ENCODE measurements at places on chromosomes 16 and 17.
A peak's percentile ranks its signal among the peaks of the same experiment; 100 is the strongest.

DNA sequence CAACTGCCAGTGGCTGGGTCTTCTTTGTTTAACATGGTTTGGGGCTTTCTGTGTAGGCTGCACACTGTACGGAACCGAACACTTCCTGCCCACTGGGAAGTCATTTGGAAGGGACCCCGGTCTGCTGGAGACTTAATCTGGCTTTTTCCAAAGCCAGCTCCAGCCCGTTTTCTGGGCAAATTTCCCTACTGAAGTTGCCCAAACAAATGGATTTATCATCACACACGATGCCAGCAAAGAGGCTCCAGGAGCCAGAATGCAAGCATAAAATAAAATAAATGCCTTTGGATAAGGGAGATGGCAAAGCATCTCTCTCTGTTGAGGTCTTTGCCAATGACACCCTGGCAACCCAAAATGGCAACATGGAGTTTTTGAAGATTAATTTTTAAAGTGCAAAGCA, 259.9 kb upstream of the IRX3 start:
- peak; percentile 11 for DNase-seq

GRCh38 chr17:58121925-58122324, 26.3 kb upstream of the OR4D1 start:
- DNase-seq = peak; percentile 51

DNA sequence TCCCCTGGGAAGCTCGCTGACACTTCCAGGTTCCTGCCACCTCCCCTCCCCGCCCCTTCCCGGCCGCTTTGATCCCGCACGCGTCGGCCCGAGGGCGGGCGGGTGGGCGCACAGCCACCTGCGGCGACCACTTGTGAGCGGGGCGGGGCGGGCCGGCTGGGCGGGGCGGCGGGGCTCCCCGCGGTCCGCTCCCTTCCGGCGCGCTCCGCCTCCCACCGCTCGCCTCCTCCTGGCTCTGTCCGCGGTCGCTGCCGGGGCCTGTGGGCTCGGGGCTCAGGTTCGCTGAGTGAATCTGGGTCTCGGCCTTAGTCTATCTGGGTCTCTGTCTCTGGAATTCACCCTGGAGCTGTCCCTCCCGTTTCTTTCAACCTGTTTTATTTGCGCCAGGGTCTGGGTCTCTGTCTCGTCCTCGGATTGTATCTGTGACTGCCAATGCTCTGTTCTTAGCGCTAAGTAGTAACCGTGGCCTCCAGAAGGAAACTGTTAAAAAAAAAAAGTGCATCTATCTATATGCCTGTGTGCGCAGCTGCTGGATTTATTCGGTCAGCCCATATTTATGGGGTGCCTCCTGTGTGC, 2.7 kb upstream of the HES7 start:
- DNase-seq = peak; percentile 58

GRCh38 chr16:46833460-46833800, 2.5 kb upstream of the C16orf87 start:
- no peak for DNase-seq

GRCh38 chr17:43381621-43382020, 17.2 kb upstream of the ARL4D start:
- DNase-seq = no peak

Measured in cerebellar cortex (tissue), 1 donor.